ENCODE measurements at places on chromosomes 2 and 18.

DNA sequence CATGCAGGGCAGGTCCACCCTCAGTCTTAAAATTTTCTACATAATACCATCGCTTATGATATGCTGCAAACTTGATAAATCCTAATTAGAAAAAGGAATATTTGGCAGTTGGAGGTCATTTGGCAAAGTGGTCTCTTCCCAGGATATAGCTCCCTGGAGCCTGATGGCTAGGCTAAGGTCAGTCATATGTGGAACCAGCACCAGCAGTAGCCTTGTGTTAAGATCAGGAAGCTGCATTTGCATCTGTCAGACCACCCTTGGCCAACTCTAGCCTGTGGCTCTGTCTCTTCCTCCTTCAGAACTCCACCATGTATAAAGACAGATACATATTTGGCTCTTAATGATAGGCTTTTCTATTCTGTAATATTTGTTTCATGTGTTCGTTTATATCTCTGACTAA is 5.4 kb upstream of the HK2 start:
- DNase-seq, result no peak

GRCh38 chr2:209673811-209674210 is 97.8 kb upstream of the UNC80 start:
- no peak for DNase-seq

- DNase-seq, result no peak
These were observed 15.9 kb downstream of the KIDINS220 start for GRCh38 chr2:8821276-8822217.

DNA sequence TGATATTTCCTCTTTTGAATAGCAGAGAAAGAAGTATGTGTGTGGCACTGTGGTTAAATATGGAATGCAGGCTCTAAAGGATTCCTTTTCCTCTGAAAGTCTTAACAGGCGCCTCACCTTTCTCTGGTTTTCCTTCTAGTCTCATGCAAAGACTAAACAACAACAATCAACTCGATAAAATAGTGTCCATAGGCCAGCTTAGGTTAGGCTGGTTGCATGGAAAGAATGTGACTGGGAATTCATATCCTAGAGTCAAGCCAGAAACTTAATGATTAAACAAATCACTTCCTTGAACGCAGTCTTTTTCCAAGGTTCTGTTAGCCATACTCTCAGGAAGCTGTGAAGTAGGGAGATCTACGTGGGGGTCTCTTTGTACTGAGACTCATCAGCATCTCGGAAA is 800.8 kb upstream of the ID2 start:
- DNase-seq, result no peak

- no peak for DNase-seq
These were observed 203.1 kb downstream of the INSIG2 start for GRCh38 chr2:118291251-118291880.

GRCh38 chr2:239978411-239978810 is 46.7 kb downstream of the NDUFA10 start:
- DNase-seq, result no peak

DNA sequence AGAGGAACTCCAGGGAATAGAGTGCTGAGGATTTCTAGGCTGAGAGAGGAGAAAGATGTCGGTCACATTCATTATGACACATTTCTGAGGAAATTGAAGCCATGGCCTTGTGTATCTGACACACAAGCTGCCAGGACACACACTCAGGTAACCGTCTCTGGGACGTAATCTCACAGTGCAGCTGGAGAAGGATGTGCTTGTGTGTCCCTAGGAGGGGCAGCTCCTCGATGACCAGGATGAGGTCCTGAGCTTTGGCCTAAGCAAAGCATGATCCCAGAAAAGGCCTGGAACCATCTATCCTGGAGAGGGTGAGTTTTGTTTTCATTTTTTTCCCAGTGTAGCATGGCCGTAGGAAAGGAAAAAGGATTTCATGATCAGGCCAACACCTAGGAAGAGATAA is 102.2 kb downstream of the CAPN13 start:
- no peak for DNase-seq

DNA sequence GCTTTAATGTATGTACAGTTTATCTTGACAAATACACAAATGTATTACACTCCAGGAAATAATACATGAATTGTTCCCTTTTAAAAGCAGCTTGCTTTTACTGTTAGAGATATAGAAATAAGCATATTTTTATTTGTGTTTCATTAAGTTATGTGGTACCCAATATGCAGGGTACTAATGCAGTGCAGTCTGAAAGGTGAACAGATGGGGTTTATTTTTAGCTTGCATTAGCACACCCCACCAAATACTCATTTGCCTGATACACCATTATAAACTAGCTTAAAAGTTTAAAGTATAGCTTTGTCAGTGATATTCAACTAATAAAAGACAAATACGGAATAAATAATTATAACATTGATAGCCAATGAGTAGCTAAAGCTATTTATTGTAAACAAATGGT is 394.7 kb upstream of the ZNF804A start:
- DNase-seq, result no peak

DNA sequence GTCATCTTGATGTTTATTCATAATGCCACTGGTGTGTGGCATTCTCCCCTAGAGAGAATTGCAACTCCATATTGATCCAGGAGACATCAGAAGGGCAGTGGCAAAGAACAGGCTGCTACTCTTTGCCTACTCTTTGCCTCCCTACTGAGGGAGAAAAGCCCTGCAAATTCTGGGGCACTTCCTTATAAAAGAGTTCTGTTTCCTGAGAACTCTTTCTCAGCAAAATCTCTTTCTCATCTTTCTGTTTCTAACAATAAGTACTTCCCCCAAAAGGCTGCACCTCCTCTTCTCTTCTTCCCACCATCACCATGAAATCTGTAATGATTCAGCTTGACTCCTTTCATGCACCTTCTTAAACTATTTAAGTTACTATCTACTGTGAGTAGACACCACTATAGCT is 270.3 kb downstream of the MREG start:
- no peak for DNase-seq

GRCh38 chr2:216596236-216596979 is 36.8 kb upstream of the IGFBP2 start:
- no peak for DNase-seq

GRCh38 chr18:43277164-43277600 is at the start of gene SYT4:
Gene SYT4 (minus strand): TSS chr18:43277490. CDS start chr18:43277281, 209 bp downstream.
- DNase-seq, result no peak

DNA sequence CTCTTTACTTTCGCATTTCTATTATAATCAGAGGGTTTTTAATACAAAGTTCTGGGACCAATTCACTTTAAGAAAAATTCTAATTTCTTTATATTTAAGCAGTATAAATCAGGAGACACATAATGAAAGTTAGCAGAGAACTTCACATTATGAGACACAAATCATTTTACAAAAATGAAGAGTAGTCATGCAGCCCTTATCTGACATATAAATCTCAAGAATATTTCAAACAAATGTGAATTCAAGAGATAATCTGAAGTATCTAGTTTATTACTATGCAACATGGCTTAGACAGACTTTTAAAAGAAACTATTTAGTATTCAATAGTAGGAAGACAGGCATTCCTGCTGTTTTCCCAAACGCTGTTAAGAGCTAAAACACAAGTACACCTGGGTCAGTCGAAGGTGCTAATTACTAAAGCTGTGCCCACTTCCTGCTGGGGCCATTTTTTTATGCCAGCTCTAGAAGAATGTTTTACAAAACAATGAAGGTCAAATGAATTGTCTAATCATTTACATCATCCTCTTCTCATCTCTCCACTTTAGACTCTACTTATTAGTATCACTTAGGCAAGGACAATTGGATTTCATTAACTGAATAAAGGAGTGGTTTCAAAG is 40.2 kb downstream of the CWC22 start:
- no peak for DNase-seq

DNA sequence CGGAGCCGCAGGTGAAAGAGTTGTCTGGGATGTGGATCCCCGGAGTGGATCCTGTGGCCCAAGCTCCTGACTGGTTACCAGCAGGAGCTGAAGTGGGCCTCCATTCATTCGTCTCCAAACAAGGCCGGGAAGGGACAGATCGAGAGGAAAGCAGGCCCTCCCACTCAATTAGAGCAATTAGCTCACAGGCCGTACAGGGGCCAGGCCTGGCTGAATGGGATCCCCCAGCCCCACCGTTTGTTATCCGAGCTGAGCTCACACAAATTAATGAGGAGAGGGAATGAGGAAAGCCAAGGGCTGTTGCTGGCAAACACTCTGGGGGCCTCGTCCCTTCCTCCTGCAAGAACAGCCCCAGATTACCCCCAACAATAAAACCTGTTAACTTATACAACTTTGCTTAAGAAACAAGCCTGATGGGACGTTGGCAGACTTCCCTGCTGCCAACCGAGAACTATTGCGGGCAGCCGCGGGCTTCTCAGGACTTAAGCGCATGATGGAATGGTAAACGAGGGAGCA is 338.0 kb downstream of the BCL11A start:
- no peak for DNase-seq

GRCh38 chr2:177592945-177593344 is 200.4 kb downstream of the AGPS start:
- DNase-seq, result no peak

DNA sequence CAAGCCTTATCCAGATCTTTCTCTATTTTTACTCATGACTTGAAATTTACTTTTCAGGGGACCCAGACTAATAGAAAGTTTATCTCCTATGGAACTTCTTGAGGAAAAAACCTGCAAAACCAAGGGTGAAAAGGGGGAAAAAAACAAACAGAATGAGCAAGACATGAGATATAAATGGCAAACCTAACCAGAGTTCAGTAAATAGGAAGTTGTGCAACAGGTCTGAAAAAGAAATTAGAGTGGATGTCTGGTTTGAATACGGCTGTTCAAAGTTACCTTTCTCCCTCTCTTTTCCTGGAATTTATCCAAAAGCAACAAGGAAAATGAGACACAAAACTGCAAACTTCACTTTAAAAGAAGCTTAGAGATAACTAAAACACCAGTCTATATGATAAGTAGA is 78.8 kb upstream of the TGFA start:
- DNase-seq, result no peak

DNA sequence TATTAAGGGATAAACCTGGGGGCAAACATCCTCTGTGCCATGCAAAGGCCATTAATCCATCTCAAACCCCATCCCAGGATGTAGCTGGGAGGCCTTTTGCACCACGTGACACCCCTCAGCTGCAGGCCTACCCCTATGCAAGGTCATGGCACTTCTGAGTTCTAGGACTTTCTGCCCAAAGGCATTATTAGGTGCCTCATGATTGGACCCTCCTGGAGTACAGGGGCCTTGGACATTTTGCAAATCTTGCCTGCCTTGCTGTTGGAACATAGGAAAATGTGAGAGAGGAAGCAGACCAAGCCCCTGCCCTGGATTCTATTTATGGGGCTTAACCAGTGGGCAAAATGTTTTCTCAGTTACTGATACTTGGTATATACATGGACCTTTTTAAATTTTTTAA is 44.2 kb upstream of the NFU1 start:
- DNase-seq, result no peak

DNA sequence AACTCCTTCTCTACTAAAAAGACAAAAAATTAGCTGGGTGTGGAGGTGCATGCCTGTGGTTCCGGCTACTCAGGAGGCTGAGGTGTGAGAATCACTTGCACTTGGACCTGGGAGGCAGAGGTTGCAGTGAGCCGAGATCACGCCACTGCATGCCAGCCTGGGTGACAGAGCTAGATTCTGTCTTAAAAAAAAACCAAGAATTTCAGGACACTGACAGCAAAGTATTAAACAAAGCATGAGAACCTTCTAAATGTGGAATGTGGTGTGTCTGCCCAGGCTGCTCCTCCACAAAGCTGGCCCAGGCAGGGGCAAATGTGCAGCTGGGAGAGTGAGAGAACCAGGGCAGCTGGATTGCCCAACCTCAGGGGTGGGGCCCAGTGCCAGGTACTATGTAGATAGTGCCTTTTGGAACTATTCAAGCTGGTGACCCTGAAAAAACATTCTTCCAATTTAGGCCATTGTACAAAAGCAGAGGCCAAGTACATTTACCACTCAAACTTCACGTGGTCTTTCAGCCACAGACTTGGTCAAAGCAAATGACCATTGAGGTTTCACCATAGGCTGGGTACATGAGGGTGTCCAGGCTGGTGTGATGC is 6.7 kb upstream of the UGT1A5 start:
- no peak for DNase-seq

GRCh38 chr2:159714247-159714930 is 2.1 kb downstream of the MARCHF7 start:
- DNase-seq, result no peak
